Suprapubic skin (tissue), 4 donors: ENCODE measurements at places on chromosomes 1 and 21.

GRCh38 chr1:188249811-188250210 lies 1421.1 kb downstream of the PLA2G4A start:
- DNase-seq: no peak

- DNase-seq: no peak
These were observed 4.2 kb downstream of the COX20 start for GRCh38 chr1:244839656-244840055.

- DNase-seq: no peak
These were observed 16.6 kb downstream of the SMG5 start for GRCh38 chr1:156266051-156266450.

DNA sequence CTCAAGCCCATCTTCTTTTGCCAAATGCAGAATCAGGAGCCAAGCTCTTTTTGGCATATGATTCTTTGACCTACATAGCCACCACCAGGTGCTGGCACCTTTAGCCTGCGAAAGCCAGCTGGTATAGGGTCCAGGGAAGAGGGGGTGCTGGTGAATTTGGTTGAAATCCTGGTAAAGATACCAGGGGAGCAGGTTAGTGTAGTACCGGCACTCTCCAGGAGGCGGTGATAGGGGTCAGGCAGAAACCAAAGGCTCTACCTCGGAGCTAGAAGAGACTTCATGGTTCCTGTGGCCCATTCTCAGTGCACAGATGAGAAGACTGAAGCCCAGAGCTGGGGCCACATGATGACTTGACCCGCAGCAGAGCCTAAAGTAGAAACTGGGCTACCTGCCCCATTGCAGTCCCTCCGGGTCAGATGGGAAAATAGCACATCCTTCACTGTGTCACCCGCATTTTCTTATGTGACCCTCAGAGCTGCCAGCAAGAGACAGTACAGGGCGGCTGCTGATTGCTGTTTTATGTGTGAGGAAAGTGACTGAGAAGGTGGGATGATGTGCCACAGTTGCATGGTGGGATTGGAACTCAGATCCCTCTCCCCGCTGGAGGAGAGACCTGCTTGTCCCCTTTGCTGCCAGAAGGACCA lies 36.0 kb upstream of the IL19 start:
- no peak for DNase-seq

GRCh38 chr1:67880056-67880601 lies 46.9 kb upstream of the GNG12 start:
- DNase-seq: no peak

GRCh38 chr1:232292818-232293217 lies 337.1 kb downstream of the SIPA1L2 start:
- DNase-seq: no peak

GRCh38 chr1:243299069-243299468 lies 43.2 kb downstream of the SDCCAG8 start:
- no peak for DNase-seq

DNA sequence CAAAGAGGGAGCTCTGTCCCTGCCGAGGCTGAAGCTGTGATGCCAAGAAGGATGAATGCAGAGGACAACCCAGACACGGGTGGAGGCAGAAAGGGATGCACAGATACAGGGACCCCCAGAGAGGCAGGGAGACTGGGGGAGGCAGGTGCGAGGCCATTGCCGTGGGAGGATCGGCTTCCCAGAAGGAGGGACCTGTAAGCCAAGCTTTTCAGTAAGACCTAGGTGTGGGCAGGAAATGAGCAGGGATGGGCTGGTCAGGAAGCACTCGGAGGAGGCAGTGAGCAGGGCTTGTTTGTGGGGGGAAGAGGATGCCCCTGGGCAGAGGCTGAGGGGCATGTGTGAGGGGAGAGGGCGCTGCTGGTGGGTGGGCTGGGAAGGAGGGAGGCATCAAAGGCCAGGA lies 67.7 kb upstream of the WNT4 start:
- no peak for DNase-seq

DNA sequence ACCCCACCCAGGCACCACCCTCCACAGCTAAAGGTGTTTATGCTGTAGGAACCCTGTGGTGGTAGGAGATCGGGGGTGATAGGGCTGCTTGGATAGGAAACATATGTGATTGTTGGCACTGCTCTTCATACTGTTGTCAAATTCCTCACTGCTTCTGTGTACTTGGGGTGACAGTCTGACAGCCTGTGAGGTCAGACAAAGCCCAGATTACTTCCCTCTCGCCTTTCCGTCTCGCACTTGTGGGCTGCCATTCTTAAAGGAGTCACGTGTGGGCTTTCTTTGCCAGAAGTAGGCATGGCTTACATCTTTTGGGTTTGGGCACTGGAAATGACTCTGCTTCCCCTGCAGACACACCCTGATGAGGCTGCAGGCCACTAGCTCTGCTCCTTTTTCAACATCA lies 363.8 kb downstream of the DISC1 start:
- no peak for DNase-seq
